ENCODE measurements at places on chromosomes 1 and 21.

DNA sequence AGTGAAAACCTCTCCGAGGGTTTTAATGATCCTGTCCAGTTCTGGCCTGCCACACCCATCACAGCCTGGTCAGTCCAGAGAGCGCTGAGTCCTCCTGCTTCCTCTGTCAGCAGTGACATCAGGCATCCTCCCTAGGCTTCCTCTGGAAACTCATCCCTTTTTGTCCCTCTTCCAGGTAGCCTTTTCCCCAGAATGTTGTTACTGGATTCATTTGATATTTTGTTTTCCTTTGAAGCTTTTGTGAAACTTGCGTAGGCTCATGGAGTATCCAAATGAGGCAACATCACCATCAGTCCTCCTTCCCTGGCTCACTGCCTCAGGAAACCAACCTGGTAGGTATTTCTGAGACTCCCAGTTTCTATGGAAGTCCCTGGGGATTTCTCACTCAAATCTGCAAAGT lies 27.0 kb upstream of the IGSF3 start:
- DNase-seq, result no peak

- peak; percentile 21 for DNase-seq
Measured at GRCh38 chr1:111334169-111334568, 43.5 kb downstream of the CHIA start.

DNA sequence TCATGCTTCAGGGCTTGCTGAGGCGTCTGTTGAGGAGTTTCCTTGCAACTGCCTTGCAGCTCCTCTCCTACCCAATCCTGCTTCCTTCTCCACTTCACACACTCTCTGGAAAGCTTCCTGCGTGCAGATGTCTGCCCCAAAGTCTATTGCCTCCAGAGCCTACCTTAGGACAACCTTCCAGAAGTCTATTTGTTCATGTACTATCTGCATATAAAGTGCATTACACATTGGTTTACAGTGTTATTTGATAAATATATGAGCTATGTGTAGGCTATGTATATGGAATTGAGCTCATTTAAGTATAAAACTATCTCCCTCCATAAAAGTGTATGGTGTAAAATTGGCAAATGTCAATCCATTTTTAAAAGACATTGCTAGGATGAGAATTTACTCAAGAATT lies 9.8 kb downstream of the PTGFR start:
- DNase-seq, result no peak

GRCh38 chr1:227356620-227357146 lies 38.4 kb upstream of the CDC42BPA start:
- no peak for DNase-seq

- DNase-seq, result no peak
Measured at GRCh38 chr1:9250411-9251381, 16.1 kb downstream of the H6PD start.

DNA sequence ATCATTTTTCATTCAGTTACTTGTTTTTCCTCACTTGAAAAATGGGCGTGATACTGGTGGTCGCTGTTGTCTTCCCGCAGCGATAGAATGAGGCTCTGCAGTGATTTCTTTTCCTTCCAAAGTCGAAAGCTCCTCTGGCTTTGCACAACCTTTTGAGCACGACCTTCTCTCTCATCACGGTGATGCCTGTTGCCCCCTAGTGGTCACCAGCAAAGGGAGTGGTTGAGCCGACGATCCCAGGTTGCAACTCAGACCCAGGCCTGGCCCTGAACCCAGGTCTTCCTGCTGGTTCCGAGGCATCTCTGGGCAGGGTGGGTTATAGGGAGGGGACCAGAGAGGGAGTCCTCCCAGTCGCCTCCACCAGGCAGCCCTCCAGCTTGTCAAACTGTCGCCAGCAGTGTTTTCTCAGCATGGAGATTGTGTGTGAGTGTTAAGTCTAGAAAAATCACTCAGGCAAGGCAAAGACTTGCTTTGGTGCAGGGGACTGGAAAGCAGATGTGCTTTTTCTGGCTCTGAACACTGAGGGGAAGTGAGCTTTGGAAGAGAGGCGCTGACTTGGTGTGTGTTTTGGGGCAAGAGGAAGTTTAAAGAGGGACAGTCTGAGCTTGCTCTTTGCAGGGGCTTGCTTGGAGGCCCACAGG lies 285.3 kb downstream of the CAMTA1 start:
- peak; percentile 23 for DNase-seq

DNA sequence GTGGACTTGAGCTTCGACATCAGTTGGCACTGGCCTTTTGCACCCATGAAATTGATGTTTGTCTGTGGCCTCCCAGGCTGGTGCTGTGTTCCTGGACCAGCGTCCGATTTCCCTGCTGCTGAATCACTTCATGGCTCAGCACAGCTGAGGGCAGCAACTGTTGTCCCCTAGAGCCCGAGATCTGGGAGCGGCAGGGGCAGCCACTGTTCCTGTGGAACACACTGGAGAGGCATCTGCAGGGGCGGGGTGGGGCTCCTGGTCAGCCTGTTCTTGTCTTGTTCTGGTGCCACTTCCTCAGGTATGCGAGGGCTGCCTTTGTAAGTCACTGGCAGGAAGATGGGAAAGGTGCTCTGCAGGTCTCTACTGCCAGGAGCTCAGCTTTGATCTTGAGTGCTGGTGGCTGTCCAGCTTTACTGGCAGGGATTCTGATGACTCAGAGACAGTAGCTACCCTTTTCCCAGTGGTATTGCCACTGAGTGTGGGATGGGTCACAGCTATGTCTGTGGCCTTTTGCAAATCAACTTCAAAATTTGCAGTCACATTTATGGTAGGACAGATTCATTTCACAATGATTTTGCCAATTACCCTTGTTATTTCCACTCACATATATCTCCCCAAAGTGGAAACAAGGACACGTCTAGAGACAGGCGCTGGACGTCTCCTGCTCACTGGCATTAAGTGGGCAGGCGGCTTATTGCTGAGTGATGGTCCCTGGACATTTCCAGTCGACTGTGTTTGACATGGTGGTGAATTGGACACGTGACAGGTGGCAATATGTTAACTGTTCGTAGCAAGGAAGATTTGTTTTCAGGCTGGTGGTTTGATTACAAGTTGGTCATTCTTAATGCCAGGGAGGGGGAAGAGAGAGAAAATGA lies 15.3 kb downstream of the AGPAT3 start:
- no peak for DNase-seq

- DNase-seq, result no peak
Measured at GRCh38 chr1:91791103-91791502, 94.8 kb downstream of the TGFBR3 start.

DNA sequence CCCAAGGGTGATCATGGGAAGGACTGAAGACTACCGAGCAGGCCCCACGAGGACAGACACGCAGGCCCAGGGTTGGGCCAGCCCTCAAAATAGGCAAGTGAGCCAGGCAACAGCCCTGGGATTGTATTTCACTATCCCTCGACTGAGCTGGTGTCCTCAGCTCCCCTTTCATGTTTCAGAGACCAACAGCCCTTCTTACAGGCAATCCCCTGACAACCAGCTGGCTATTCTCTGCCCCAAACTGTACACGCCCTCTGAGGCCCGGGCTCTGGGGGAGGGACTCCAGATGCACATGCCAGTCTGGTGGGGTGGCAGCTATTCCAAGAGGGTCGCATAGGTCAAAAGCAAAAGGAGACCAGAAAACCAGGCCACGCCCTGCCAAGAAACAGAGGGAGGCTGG lies 243.0 kb downstream of the TOMM20 start:
- no peak for DNase-seq

- no peak for DNase-seq
Measured at GRCh38 chr1:223177681-223178080, 34.6 kb upstream of the TLR5 start.

- DNase-seq, result no peak
Measured at GRCh38 chr1:64539781-64540218, 69.9 kb downstream of the CACHD1 start.

DNA sequence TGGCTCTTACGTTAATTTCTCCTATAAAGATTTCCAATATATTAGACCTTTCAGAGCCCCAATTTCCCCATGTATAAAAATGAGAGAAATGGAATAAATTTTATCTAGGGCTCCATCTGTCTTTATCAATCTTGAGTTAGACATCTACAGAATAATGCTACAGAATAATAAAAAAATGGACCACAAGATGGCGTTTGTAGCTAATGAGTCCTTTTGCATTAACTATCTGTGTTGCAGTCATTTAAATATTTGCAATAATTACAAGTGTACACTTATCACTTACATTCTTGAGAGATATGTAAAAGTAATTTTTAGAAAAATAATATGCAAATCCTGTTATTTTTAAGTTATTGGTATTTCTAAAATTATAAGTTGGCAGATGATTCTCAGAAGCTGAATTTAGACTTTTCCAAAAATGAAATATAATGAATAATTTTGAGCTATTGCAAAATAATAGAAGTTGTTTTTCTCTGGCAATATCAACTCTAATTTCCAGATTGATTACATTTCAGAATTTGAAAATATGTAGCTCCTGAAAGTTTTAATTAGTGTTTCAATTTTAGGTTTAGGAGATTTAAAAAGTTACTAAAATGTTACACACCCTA lies 87.7 kb downstream of the SNX7 start:
- no peak for DNase-seq

DNA sequence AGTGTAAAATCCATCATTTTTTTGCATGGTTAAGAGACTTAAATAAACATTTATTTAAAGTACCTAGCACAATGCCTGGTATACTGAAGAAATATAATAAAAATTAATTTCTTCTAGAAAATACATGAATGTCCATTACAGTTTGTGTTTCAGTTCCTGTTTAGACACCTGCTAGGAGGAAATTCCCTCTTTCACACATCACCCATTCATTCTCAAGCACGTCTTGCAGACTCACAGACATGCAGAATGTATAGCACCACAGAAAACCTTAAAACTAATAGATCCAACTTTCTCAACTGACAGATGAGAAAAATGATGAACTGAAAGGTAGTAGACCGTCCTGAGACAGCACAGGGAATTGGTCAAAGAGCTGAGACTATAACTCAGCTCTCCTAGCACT lies 172.2 kb upstream of the C8B start:
- no peak for DNase-seq

Data from activated naive CD4-positive, alpha-beta T cell (primary cell).